Astrocyte (in vitro differentiated cells and primary cell): ENCODE measurements at places on chromosomes 5 and 9. TPM values are rescaled to one million over a fixed set of nuclear protein-coding genes. Genes with fewer than 3 reads are reported as not detected.

- H3K4me3 ChIP-seq, result no peak overlapping the region
- H3K27ac ChIP-seq, result no peak overlapping the region
- peaks cover 11% of the 10 kb centered on the region for H3K27me3 ChIP-seq
- peaks cover 10% of the 10 kb centered on the region for H3K4me1 ChIP-seq
These were observed 43.4 kb upstream of the SH3PXD2B start for GRCh38 chr5:172497591-172498255.

DNA sequence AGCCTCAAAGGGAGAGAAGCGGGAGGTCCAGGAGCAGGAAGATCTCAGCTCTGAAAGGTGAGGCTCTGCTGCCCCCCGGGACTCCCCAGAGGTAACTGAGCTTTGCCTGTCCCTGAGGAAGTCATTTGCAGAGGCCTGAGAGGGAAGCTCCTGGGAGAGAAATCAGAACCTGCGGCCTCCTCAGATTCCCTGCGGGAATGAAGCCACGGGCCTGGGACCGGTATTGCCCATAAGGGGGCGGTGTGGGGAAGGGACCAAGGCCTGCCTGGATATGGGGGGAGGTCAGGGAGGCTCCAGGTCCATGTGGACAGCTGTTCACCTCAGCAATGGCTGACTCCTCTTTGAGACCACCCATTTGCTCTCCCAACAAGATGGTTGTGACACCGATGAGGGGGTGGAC is 1.3 kb downstream of the SPATA31E1 start:
- H3K4me1 ChIP-seq, result no peaks in the 10 kb centered on the region
- DNase-seq, result no peak
- no peak overlapping the region for H3K4me3 ChIP-seq

GRCh38 chr5:147188200-147189108 is 46.4 kb upstream of the STK32A start:
- no peak overlapping the region for H3K27ac ChIP-seq
- no peaks in the 10 kb centered on the region for H3K36me3 ChIP-seq
- H3K27me3 ChIP-seq, result no peaks in the 10 kb centered on the region
- peak; percentile 30 for DNase-seq
- peaks cover 8% of the 10 kb centered on the region for H3K4me1 ChIP-seq

- H3K27ac ChIP-seq, result no peak overlapping the region
- H3K36me3 ChIP-seq, result no peaks in the 10 kb centered on the region
- no peaks in the 10 kb centered on the region for H3K27me3 ChIP-seq
- H3K4me3 ChIP-seq, result no peak overlapping the region
- H3K4me1 ChIP-seq, result peaks cover 10% of the 10 kb centered on the region
- no peak for DNase-seq
These were observed 42.9 kb downstream of the WNK2 start for GRCh38 chr9:93226819-93227218.

The DIRAS2 gene
- total RNA-seq, result 0.24 and 0.27 TPM in 2 replicates

- H3K36me3 ChIP-seq, result no peaks in the 10 kb centered on the region
- H3K4me1 ChIP-seq, result peaks cover 18% of the 10 kb centered on the region
- DNase-seq, result no peak
- H3K27me3 ChIP-seq, result no peaks in the 10 kb centered on the region
- H3K27ac ChIP-seq, result no peak overlapping the region
- H3K4me3 ChIP-seq, result no peak overlapping the region
These were observed 123.9 kb upstream of the ABCA1 start for GRCh38 chr9:105051897-105052296.

GRCh38 chr9:1531424-1531823 is 481.3 kb downstream of the DMRT2 start:
- DNase-seq, result no peak
- H3K27ac ChIP-seq, result no peak overlapping the region
- no peaks in the 10 kb centered on the region for H3K27me3 ChIP-seq
- no peaks in the 10 kb centered on the region for H3K4me1 ChIP-seq
- H3K4me3 ChIP-seq, result no peak overlapping the region

The DDX4 gene
- not detected in 2 replicates for total RNA-seq

GRCh38 chr5:156312897-156313694 is 13.9 kb upstream of the SGCD start:
- no peaks in the 10 kb centered on the region for H3K36me3 ChIP-seq
- no peaks in the 10 kb centered on the region for H3K4me1 ChIP-seq
- H3K27me3 ChIP-seq, result no peaks in the 10 kb centered on the region
- H3K27ac ChIP-seq, result no peak overlapping the region
- no peak overlapping the region for H3K4me3 ChIP-seq
- no peak for DNase-seq

GRCh38 chr9:93036887-93037475 is 21.5 kb upstream of the SUSD3 start:
- no peaks in the 10 kb centered on the region for H3K27me3 ChIP-seq
- DNase-seq, result no peak
- no peak overlapping the region for H3K4me3 ChIP-seq
- H3K4me1 ChIP-seq, result no peaks in the 10 kb centered on the region
- no peak overlapping the region for H3K27ac ChIP-seq

DNA sequence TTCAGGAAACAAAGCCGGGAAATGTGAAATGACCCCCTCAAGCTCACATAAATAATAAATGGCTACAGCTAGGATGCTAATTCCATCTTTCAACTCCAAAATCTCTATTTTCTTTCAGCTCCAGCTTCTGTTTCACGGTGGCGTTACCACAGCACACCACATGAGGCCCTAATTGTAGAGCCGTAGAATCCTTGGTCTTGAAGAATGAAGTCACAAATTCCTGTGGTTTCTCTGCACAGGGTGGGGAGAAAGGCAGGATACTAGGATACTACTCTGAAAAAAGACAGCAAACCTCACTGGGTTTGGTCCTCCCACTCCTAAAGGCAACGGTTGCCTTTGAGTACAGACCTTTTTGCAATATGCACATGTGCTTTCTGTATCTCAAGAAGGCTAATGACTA is 13.9 kb upstream of the RARS1 start:
- H3K27ac ChIP-seq, result peak overlapping the region; percentile 57
- DNase-seq, result peak; percentile 95
- no peaks in the 10 kb centered on the region for H3K36me3 ChIP-seq
- H3K4me1 ChIP-seq, result peaks cover 41% of the 10 kb centered on the region
- no peaks in the 10 kb centered on the region for H3K27me3 ChIP-seq

DNA sequence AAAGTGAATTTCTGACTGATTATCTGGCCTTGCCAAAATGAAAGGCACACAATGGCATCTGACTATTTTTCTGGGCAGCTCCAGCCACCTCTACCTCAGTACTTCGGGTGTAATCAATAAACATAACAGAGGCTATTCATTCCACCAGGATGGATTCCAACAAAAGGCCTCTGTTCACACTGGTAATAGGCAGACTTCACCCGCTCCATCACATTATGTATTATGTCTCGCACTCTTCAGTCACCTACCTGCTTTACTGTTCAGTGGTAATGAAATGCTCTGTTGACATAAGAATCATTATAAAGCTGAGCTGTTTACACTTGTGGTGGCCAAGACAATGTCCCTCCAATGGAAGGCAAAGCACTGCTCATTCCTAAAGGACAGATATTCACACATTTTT is 1333.7 kb upstream of the WWC1 start:
- no peaks in the 10 kb centered on the region for H3K27me3 ChIP-seq
- H3K27ac ChIP-seq, result no peak overlapping the region
- DNase-seq, result no peak
- no peaks in the 10 kb centered on the region for H3K4me1 ChIP-seq
- H3K36me3 ChIP-seq, result no peaks in the 10 kb centered on the region
- no peak overlapping the region for H3K4me3 ChIP-seq

DNA sequence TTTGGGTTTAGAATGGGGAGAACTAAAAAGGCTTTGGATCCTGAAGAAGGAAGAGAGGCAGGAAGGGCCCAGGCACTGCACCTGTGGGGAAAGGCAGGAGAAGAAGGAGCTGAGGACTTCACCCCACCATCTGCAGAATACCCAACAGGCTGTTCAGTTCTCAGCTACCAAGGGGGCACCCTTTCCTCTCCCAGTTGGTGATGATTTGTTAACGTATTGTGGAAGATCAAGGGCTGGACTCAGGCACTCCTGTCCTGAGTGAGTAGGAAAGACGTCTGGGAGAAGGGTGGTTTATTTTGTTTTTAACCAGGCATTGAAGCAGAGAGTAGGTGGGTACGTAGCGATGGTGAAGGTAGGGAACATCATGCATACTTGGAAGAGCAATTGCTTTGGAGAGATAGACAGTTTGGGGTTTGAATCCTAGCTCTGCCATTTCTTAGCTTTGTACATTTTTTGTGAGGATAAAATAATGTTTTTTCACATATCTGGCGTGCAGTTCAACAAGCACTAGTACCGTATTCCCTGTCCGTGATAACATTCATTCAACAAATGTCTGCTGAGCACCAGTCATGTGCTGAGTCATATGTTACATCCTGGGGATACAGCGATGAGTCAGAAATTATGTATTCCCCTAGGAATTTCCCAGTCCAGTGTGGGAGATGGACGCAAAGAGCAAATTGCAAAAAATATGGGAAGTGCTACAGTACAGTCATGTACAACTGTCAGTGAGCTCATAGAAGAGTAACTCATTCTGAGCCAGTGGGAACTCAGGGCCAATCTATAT is 2.1 kb downstream of the MSANTD3 start:
- peak overlapping the region; percentile 100 for H3K27ac ChIP-seq
- peak; percentile 99 for DNase-seq
- H3K36me3 ChIP-seq, result no peaks in the 10 kb centered on the region

The PCDHA7 gene
- 2.6 TPM in 2 replicates for total RNA-seq

- DNase-seq, result no peak
- H3K4me1 ChIP-seq, result peaks cover 13% of the 10 kb centered on the region
- no peak overlapping the region for H3K4me3 ChIP-seq
- H3K27ac ChIP-seq, result no peak overlapping the region
- no peaks in the 10 kb centered on the region for H3K27me3 ChIP-seq
- H3K36me3 ChIP-seq, result peaks cover 55% of the 10 kb centered on the region
These were observed 96.7 kb downstream of the MRPS27 start for GRCh38 chr5:72223371-72223770.

DNA sequence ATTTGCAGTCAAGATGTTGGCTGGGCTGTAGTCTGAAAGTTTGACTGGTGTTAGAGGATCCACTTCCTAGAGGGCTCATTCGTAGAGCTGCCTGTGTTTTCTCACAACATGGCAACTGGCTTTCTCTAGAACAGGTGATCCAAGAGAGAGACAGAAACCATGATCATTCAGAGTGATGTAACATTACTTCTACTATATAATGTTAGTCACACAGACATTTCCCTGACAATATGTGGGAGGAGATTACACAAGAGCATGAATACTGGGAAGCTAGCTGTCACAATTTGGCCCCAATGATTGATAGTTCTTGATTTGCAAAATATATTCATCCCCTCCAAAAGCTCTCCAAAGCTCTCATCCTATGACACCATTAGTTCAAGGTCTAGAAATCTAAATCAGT is 10.9 kb upstream of the TMEM161B start:
- no peak overlapping the region for H3K4me3 ChIP-seq
- H3K4me1 ChIP-seq, result no peaks in the 10 kb centered on the region
- no peaks in the 10 kb centered on the region for H3K36me3 ChIP-seq
- DNase-seq, result no peak
- H3K27ac ChIP-seq, result no peak overlapping the region

- H3K4me3 ChIP-seq, result no peak overlapping the region
- H3K27ac ChIP-seq, result no peak overlapping the region
- H3K36me3 ChIP-seq, result no peaks in the 10 kb centered on the region
- H3K27me3 ChIP-seq, result no peaks in the 10 kb centered on the region
- no peak for DNase-seq
- H3K4me1 ChIP-seq, result peaks cover 18% of the 10 kb centered on the region
These were observed 112.1 kb upstream of the LMX1B start for GRCh38 chr9:126501383-126502331.

The CDC20B gene
- 0.11 and 0.17 TPM in 2 replicates for total RNA-seq

The TUSC1 gene
- 1.9 and 2.7 TPM in 2 replicates for total RNA-seq
